Caki2 (cell line): ENCODE measurements at places on chromosomes 7 and 10.

DNA sequence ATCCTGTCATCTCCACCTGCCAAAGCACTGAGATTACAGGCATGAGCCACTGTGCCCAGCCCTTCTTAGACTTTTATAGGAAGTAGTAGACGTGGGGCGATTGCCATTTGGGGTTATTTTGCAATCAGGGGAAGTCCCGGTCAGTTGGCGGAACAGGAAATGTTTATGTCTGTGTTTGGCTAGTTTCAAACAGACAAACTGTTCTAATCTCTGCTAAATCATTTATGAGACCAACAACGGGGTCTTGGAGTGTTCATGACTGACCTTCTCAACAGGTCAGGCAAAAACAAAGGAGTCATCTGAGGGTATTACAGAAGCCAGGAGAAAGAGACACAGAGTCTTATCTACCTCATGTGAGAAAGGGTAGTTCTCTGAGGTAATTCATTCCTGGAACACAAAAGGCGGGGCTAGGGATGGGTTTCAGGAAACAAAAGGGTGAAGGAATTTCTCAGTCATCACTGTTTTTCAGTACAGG, 6.6 kb upstream of the TPK1 start:
- peak; percentile 62 for DNase-seq

GRCh38 chr10:97517778-97518300, 19.1 kb downstream of the UBTD1 start:
- no peak for DNase-seq

- DNase-seq, result no peak
Observed at GRCh38 chr10:97582169-97582568, 2.0 kb upstream of the HOGA1 start.

DNA sequence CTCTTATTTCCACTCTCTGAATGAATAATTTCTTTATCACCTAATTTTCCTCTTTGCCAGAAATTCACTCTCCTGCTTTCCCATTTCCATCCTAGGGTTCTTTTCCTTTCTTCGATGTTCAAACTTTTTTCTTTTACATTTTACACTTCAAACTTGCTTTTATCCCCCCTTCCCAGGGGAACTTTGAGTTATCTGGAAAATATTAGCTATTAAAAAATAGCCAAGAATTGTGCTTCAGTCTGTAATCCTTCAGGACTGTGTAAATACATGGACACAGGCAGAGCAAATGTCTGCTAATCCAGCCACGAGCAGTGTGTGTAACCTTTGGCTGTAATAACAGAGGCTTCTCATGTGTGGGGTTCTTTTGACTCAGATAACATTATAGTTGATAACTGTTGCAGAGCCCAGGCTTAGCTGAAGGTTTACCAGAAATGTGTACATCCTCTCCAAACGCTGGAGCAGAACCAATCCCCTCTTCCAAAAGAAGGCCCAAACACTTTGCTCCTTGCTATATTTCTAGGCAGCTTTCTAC, 4.6 kb downstream of the ASB4 start:
- DNase-seq, result no peak

- DNase-seq, result no peak
Observed at GRCh38 chr10:15367296-15368085, 3.6 kb downstream of the FAM171A1 start.

GRCh38 chr10:95832216-95833041, 75.3 kb upstream of the CC2D2B start:
- no peak for DNase-seq

- no peak for DNase-seq
Observed at GRCh38 chr7:43653891-43654504, 71.1 kb downstream of the STK17A start.

- DNase-seq, result peak; percentile 95
Observed at GRCh38 chr10:21364196-21365114, 161.0 kb downstream of the SKIDA1 start.

- peak; percentile 22 for DNase-seq
Observed at GRCh38 chr10:102413053-102413705, 5.4 kb downstream of the PSD start.

DNA sequence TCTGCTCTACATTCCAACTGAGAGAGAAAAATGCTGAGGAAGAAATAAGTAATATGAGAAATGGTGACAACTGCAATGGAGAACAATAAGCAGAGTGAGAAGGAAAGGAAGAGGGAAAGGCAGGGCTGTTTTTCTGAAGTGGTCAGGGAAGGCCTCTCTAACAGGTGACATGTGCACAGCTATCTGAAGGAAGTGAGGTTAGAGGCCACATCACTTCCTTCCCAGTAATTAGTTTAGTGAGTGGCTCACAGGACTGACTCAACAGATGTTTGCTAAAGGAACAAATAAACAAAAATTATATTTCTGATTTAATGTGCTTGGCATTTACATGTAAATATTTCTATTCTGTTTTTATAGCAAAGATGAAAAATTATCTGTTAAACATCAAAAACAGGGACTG, 77.9 kb downstream of the ARHGAP21 start:
- DNase-seq, result no peak

- DNase-seq, result no peak
Observed at GRCh38 chr10:129993621-129994020, 29.5 kb upstream of the EBF3 start.

DNA sequence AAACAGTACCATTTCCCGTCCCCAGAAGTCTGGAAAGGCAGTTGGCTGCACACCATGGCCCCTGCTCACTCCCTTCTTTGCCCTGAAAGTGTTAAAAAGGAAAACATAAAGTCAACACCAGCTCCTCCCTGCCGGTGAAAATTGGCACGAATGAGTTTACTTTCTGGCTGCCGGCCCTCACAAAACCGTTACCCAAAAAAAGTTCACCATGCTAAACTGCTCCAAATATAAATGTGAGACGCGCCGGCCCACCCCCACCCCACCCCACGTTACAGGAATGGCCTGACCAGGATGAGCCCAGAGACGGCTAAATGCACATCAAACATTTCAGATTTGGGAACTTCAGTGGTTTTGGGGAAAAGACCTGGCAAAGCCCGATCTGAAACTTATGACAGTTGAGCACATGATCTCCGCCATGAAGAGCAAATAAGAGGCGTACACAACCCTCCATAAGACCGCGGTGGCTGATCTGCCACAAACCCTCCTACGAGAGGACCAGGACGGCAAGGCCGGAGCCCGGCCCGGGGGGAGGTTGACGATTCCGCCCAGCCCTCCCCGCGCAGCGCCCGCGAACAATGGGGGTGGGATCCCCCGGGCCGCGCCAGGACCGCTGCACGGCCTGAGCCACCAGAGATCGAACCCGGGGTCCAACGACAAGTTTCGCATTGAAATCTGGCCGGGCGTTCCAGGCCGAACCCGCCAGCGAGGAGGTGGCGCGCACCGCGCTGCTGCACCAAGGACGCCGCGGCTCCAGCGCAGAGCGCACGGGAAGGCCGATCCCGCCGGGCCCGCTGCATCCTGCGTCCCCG, 952 bp downstream of the DIP2C start:
- peak; percentile 42 for DNase-seq

DNA sequence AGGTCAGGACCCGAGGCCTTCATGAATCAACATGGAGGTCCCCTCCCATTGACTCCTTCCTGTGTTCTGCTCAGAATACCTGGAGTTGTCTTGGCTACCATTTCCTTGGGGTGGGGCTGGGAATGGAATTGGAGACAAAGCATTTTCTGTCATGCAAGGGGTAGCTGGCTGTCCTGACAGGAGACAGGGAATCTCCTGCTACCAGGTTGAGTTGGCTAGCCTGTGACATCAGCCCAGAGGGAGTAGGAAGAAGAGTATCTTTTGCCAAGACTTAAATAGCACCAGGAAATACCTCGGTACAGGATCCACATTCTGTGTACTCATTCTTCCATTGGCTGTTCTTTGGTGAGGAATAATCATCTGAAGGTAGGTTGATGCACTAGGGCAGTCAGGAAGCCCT, 4.9 kb downstream of the ZDHHC16 start:
- no peak for DNase-seq

DNA sequence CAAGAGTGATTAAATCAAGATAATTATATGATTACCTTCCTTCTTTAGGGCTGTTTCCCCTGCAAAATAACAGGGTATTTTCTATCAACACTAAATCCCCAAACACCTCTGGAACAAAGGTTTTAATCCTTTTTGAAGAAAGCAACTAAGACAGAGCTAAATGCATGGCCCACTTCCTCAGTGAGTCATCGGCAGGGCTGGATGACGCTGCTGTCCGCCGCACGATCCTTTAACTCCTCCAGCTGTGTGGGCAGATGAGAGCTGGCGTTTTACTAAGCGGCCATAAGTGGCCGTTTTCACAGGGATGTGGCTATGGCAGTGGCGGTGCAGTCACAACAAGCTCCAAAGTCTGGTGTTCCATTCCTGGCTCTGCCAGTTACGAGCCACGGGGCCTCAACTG, 76.0 kb upstream of the C1QL3 start:
- DNase-seq, result peak; percentile 12
